T-helper 1 cell (primary cell): ENCODE measurements at places on chromosomes 7 and 10.

- no peak for DNase-seq
Observed at GRCh38 chr7:138377306-138377705, 82.8 kb upstream of the TRIM24 start.

GRCh38 chr10:52897162-52897561 lies 124.6 kb upstream of the MBL2 start:
- DNase-seq, result no peak

GRCh38 chr10:73338801-73339368 lies 19.8 kb downstream of the CFAP70 start:
- no peak for DNase-seq

GRCh38 chr10:100980711-100981110 lies 6.6 kb downstream of the MRPL43 start:
- DNase-seq, result no peak

DNA sequence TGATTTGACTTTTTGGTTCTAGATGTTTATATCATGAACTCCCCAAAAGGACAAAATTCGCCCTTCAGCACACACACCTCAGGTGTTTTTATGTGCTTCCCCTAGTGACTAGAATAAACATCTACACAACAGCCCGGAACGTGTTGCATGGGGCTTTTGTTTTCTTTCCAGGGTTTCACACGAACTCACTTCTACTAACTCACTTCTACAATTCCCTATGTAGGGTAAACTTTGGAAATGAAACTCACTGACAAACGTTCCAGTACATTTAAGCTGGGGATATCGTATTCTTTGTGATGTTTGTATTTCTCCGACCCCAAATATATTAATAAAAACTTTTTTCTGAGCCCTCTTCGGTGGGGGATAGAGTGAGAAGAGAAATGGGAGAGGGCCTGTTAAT lies 1.4 kb downstream of the TRA2A start:
- peak; percentile 46 for DNase-seq

DNA sequence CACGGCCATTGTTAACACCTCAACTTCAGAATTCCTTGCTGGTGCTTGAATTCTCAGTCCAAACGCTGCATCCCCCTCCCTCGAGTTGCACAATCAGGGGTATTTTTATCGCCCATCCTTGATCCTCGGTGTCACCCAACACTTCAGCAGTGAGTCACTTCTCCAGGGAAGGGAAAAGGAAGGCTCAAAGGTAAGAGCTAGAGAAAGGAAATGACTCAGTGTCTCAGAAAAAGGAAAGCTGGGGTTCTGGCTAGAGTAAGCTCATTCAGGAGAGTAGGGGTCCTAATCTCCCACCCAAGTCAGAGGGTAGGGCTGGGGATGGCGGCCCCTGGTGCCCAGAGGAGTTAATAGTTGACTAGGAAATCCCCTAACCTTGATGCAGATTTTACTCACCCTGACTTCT lies 39.8 kb upstream of the TRIM8 start:
- DNase-seq, result no peak
